Cortex of kidney (tissue), 1 donor: ENCODE measurements at places on chromosomes 5 and 9.

- no peak for DNase-seq
Measured at GRCh38 chr5:170434966-170435605, 45.9 kb upstream of the KCNMB1 start.

- DNase-seq, result no peak
Measured at GRCh38 chr9:7318920-7319319, 480.7 kb downstream of the DMAC1 start.

- no peak for DNase-seq
Measured at GRCh38 chr9:126148994-126149393, 177.6 kb upstream of the MVB12B start.

DNA sequence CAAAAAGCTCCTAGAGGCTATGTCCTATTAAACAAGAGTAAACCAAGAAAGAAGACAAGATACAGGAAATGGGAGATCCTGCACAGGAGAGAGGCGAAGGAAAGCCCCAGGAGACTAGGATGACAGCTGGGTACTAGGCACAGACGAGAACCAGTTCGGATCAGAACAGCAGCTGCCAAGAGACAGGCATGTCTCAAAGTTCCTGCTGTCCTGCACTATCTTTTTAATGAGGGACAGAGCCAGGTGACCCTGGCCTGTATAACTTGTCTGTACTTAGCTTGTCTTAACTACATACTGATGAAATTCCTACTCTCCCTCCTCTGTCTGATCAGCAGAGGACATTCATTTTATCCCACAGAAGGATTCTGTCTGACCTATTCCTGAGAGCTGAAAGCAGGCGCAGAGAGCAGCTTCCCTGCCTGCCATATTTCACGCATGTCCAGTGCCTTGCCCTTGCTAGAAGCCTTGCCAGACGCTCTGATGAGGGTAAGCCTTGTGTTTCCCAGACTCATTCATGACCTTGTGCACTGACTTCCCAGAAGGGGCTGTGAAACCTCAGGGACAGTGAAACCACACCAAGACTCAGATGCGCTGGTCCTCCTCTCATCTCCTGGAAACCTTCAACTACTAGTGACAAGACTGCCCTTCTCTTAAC lies 24.7 kb downstream of the TSC1 start:
- no peak for DNase-seq

GRCh38 chr5:150286820-150287219 lies 2.8 kb downstream of the CAMK2A start:
- no peak for DNase-seq

GRCh38 chr5:170597109-170597751 lies 93.4 kb downstream of the KCNIP1 start:
- DNase-seq, result no peak

GRCh38 chr9:35910613-35911359 lies 1.5 kb downstream of the SPAAR start:
- no peak for DNase-seq

DNA sequence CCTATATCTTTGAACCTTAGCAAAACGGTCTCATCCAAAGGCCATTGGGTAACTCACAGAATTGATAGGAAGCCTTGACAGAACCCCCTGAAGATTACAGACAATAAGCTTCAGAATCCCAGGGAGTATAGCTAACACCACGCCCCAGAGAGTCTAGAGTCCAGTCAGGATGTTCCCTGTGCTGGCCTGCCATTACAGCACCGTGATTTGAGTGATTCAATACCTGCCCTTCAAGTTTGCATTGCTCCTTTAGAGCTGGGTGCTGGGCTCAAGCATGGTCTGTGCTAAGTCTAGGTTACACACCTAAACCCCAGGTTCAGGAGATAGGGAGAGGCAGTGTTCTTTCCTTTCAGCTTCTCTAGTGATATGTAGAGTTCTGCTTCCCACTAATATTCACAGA lies 90.5 kb downstream of the RASEF start:
- DNase-seq, result no peak

- DNase-seq, result no peak
Measured at GRCh38 chr5:117131876-117132275, 557.3 kb upstream of the SEMA6A start.

- DNase-seq, result no peak
Measured at GRCh38 chr9:105511446-105511845, 46.5 kb upstream of the FKTN start.
